Activated T-cell treated with anti-CD3 and anti-CD28 coated beads, Interleukin-2, amount 50 U/mL, for 72 hours (primary cell): ENCODE measurements at places on chromosomes 1 and 21. TPM values are rescaled to one million over a fixed set of nuclear protein-coding genes. Genes with fewer than 3 reads are reported as not detected.
A peak's percentile ranks its signal among the peaks of the same experiment; 100 is the strongest.

DNA sequence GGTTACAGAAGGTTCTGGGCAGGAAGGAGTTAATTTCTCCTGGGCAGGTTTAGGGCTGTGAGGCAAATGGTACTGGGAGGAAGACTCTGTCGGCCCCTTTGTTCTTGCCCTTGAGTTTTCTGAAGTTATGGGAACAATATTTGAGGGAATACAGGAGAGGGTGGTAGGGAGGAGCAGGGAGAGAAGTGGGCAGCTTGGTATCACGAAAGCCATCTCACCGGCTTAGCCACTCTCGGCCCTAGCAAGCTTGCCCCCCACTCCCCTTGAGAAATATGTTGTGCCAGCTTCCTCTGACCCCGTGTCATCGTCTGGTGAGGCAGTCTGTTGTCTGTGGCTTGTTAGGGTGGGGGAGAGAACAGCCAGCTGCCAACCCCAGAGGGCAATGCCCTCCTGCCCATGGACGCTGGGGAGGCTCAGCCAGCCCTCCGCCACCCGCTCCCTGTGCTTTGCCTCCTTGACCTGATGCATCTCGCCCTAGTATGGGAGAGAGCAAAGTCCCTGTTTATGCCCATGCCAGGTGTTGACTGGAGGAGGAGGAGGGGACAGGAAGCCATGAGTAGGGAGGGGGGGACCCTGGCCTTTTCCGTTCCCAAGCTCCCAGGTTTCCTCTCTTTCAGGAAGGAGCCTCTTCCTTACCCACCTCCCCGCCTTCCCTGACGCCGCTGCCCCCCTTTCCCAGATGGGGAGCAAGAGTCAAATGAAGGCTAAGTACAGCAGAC is 1.2 kb downstream of the EFNA1 start:
- peaks cover 30% of the 10 kb centered on the region for H3K4me1 ChIP-seq
- no peak overlapping the region for H3K27ac ChIP-seq
- H3K27me3 ChIP-seq, result peaks cover 25% of the 10 kb centered on the region
- H3K4me3 ChIP-seq, result peak overlapping the region; percentile 85
- H3K36me3 ChIP-seq, result no peaks in the 10 kb centered on the region
- no peak for DNase-seq

DNA sequence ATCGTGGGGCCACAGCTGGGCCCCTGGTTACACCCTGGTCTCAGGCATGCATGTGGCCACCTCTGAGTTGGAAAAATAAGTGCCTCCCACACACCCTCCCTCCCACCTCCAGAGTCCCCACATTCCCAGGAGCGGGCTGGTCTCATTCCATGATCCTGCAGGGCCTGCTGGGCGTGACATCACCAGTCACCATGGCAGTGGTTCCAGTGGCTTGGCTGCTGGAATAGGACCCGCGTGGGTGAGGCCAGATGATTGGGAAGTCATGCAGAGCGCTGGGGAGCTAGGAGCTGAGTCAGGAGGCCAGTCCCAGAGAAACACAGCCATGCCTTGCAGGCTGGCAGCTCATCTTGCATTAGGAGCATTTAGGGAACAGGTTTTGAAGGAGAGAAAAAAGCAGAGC is 125.4 kb upstream of the TMEM51 start:
- no peaks in the 10 kb centered on the region for H3K4me1 ChIP-seq
- H3K36me3 ChIP-seq, result no peaks in the 10 kb centered on the region
- no peak overlapping the region for H3K27ac ChIP-seq
- no peak overlapping the region for H3K4me3 ChIP-seq
- no peaks in the 10 kb centered on the region for H3K27me3 ChIP-seq
- no peak for DNase-seq

DNA sequence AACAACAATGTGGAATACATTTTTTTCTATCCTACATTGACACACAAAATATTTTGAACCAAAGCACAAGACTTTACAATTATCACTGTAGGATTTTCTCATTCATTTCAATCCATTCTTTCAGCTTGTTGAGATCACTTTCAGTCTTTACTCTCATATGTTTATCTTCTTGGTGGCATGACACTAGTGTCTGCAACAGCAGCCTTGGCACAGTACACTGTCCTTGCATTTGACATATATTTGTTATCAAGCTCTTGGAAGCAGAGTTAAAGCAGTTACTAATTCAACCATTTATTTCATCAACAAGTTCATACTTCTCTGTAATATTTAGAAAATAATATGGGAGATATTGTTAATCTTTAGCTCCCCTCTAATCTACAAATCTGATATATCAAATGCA is 922.4 kb upstream of the ADGRL2 start:
- H3K4me1 ChIP-seq, result no peaks in the 10 kb centered on the region
- no peak overlapping the region for H3K27ac ChIP-seq
- no peak for DNase-seq
- H3K36me3 ChIP-seq, result no peaks in the 10 kb centered on the region

Gene ROR1
- 0.19 TPM for total RNA-seq

Gene USP48
- 143 TPM for total RNA-seq

Gene CFAP74
- not detected for total RNA-seq

Gene CFAP107
- total RNA-seq, result not detected

Gene GSTM1
- total RNA-seq, result 37.2 TPM
